ENCODE measurements at places on chromosomes 13 and 19. TPM values are rescaled to one million over a fixed set of nuclear protein-coding genes. Genes with fewer than 3 reads are reported as not detected.

DNA sequence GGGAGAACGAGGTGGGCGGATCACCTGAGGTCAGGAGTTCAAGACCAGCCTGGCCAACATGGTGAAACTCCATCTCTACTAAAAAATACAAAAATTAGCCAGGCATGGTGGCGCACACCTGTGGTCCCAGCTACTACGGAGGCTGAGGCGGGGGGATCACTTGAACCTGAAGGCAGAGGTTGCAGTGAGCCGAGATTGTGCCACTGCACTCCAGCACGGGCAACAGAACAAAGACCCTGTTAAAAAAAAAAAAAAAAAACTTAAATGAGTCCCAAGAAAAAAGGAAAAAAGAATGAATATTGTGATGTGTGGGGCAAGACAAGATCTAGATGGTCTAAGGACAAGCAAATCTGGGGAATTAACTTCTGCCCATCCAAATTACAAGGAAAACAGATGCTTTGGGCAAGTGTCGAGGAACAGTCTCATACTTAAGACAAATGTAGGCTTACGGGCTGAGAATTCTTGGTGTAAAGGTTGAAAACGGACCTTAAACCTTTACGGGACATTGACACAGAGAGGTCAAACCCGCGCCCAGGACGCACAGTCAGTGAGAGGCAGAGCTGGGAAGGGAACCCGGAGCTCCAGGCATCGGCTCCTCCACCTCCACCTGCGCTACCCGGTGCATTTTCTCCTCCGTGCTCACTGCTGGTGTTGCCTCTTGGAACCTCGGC lies 656 bp upstream of the ZNF324 start:
- H3K36me3 ChIP-seq = no peaks in the 10 kb centered on the region
- peak overlapping the region; percentile 87 for H3K4me3 ChIP-seq
- no peak for DNase-seq
- H3K27me3 ChIP-seq = no peaks in the 10 kb centered on the region
- peak overlapping the region; percentile 46 for H3K27ac ChIP-seq
- peaks cover 19% of the 10 kb centered on the region for H3K4me1 ChIP-seq

GRCh38 chr13:102400675-102401145 lies 1.1 kb downstream of the FGF14 start:
- peaks cover 5% of the 10 kb centered on the region for H3K36me3 ChIP-seq
- H3K27me3 ChIP-seq = peaks cover 44% of the 10 kb centered on the region
- H3K27ac ChIP-seq = no peak overlapping the region

GRCh38 chr13:22276616-22277015 lies 605.7 kb downstream of the FGF9 start:
- H3K4me3 ChIP-seq = no peak overlapping the region
- H3K27me3 ChIP-seq = peaks cover 5% of the 10 kb centered on the region
- no peak for DNase-seq
- no peaks in the 10 kb centered on the region for H3K36me3 ChIP-seq

DNA sequence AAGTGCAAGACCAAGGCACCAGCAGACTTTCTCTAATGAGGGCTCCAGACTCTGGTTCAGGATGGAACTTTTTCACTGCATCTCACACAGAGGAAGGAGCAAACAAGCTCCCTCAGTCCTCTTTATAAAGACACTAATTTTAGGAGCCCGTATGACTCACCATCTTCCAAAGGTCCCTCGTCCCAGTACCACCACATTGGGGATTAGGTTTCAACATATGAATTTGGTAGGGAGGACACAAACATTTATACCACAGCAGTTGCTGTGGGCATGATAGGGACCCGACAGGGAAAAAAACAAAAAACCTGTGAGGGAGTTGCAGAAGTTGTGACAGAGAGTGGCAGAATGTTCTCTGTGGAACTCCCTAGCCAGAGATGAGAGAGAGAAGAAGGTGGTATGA lies 6.5 kb upstream of the CNMD start:
- H3K4me3 ChIP-seq = no peak overlapping the region
- DNase-seq = no peak
- no peak overlapping the region for H3K27ac ChIP-seq

- no peaks in the 10 kb centered on the region for H3K36me3 ChIP-seq
- H3K4me1 ChIP-seq = no peaks in the 10 kb centered on the region
- no peaks in the 10 kb centered on the region for H3K27me3 ChIP-seq
- no peak for DNase-seq
- no peak overlapping the region for H3K4me3 ChIP-seq
These were observed 21.2 kb downstream of the SULT2B1 start for GRCh38 chr19:48573163-48573505.

GRCh38 chr19:1783874-1784273 lies 28.2 kb downstream of the ATP8B3 start:
- no peak for DNase-seq
- no peak overlapping the region for H3K27ac ChIP-seq
- H3K36me3 ChIP-seq = peaks cover 5% of the 10 kb centered on the region
- H3K27me3 ChIP-seq = peaks cover 18% of the 10 kb centered on the region
- peaks cover 5% of the 10 kb centered on the region for H3K4me1 ChIP-seq
- no peak overlapping the region for H3K4me3 ChIP-seq

The POGLUT2 gene
- 5.5 TPM for total RNA-seq

All from natural killer cell treated with Interleukin-12 subunit alpha and Interleukin-12 subunit beta and Interleukin-15 and Interleukin-18, amount 100 ng/mL, for 72 hours (primary cell).